Jurkat, Clone E6-1 (cell line): ENCODE measurements at places on chromosomes 3 and 15.

DNA sequence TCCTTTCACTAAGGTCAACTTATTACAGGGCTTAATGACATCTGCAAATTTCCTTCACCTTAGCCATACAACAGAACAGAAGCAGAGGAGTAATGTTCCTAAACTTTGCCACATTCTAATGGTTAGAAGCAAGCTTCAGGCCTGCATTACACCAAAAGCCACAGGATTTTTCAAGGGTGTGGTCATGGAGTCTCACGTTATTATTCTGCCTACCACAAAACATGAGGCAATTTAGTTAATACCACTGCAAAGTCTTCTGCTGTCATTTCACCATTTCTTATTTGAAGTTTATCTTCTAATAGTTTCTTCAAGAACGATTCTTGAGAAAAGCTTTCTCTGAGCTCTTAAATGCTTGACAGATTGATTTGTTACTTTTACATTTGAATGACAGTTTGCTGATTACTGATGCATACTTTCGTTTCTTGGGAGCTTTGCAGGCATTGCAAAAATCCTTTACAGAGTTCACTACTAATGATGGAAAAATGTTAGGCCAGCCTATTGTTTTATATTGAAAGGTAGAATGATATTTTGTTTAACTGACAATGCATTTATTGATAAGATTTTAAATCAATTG is 1257.1 kb downstream of the NSUN3 start:
- DNase-seq = no peak

DNA sequence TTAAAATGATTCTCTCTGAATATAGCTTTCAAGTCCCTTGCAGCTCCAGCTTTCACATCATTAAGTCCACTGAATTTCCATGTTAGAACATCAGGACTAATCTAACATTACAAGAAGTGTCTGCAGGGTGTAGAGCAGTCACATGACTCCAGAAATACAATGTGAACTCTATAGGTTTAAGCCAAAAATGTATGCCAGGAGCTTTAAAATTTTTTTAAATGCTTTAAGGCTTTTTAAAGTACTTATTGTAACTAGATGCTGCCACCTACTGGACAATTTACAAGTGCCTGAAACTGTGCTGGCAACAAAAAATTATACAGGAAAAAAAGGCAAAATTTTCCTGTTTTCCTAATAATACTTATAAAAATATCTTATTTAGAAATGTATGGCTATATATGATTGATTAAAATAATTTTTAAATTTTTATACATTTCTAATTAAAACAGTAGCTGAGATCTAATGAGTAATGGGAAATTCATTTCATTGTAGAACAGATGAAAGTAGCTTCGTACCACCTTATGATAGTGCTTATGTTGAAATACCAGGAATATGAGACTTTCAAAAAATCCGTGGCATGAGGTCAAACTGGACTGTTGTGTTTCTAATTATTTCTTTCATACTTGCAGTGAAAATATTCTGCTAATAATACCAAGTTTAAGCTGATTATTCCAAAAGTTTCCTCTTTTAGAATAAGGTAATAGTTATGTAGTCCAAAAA is 25.7 kb downstream of the FSIP1 start:
- DNase-seq = peak; percentile 70

DNA sequence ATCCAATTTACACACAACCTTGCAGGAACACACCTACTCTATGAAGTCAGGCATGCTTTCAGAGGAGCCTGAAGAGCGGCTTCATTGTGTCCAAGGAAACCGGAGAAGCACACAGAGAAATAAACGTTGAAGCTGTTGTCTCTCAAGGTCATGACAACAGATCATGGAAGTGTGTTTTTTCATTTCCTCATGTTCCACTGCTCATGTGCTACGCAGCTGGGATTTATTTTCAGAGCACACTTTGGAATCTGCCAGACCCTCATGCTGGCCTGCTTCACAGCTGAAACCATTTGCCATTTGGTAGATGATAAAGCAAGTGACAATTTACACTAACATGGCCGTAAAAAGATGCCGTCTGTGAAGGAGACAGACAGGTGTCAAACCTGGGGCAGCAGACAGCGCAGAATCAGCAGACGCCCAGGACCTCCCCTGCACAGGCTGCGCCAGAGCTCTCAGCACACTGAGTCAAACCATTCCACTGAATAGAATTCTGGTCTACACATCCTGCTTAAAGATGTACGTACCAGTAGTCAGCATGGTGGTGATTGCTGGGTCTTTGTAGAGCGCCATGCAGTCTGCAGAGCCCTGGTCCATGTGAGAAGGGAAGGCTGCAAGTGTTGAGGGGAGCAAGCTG is 99.3 kb downstream of the ARNT2 start:
- no peak for DNase-seq

GRCh38 chr15:77042955-77043920 is 27.7 kb downstream of the TSPAN3 start:
- DNase-seq = no peak

GRCh38 chr3:189288348-189289235 is 116.8 kb downstream of the TPRG1 start:
- no peak for DNase-seq

- no peak for DNase-seq
These were observed 4.3 kb downstream of the TMPRSS7 start for GRCh38 chr3:112038863-112039262.

- no peak for DNase-seq
These were observed 48.0 kb downstream of the ZIC4 start for GRCh38 chr3:147358144-147358992.

GRCh38 chr15:88272421-88272820 is 15.9 kb upstream of the NTRK3 start:
- no peak for DNase-seq

- no peak for DNase-seq
These were observed 262.7 kb downstream of the FEZF2 start for GRCh38 chr3:62110443-62111225.

- no peak for DNase-seq
These were observed 2.6 kb upstream of the FLNB start for GRCh38 chr3:58005669-58006068.

DNA sequence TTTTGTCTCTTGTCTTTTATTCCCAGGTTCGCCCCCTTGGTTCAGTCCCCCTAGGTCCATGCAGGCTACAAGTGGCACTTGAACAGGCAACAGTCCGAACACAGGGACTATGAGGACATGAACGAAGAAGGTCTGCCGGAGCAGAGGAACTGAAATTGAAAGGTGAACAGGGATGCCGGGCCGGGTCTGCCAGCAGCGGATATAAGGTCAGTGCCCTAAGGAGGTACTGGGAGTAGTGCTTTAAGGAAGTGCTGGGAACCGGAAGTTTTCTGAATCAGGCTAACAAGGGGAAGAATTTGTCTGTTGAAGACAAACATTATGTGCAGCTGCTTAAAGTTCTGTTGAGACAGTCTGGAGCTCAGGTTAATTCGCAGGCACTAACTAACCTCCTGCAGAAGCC is 46.8 kb downstream of the LSM3 start:
- no peak for DNase-seq

GRCh38 chr3:169146179-169146665 is 517.3 kb downstream of the MECOM start:
- no peak for DNase-seq

DNA sequence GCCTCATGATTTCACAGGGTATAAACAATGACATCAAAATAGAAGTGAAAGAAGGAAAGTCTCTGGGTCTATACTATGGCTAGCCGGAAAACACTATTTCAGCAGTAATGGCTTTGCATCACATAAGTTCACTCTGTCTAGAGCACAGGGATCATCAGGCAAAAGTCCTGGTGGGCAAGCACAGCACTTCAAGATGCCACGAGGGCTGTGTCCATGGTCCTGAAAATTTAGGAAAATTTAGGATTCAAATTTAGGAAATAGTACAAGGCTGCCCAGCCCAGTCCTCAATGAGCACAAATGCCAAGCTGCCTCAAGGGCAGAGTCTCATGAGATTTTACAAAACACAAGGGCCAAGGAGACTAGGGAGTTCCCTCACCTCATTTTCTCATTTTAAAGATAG is 54.1 kb downstream of the RORA start:
- DNase-seq = no peak

- DNase-seq = peak; percentile 68
These were observed 44.1 kb downstream of the CPN2 start for GRCh38 chr3:194306771-194307640.

DNA sequence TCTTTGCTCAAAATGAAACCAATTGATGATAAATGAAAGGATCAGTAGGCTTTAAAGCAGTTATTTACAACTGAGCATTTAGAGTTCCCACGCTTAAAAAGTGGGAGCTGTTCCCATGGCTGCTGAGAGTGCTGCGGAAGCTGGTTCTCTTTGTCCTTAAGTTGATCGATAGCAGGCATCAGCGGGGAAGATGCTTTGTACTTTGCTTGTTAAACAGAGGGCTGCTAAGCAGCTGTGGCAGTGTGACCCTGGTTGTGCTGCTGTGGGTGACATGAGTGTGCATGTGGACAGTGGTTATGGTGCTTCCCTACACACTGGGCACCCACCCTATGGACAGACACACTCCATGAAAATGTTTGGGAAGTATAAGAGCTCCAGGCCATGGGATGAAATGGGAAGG is 96.3 kb downstream of the PTPRG start:
- no peak for DNase-seq

GRCh38 chr3:42529468-42529867 is 27.0 kb downstream of the VIPR1 start:
- DNase-seq = no peak

GRCh38 chr3:101069901-101070798 is 76.9 kb upstream of the ABI3BP start:
- DNase-seq = peak; percentile 28

- DNase-seq = no peak
These were observed 78.3 kb downstream of the B3GALNT1 start for GRCh38 chr3:161026612-161027510.

- no peak for DNase-seq
These were observed 170.5 kb upstream of the TBL1XR1 start for GRCh38 chr3:177367788-177368187.

DNA sequence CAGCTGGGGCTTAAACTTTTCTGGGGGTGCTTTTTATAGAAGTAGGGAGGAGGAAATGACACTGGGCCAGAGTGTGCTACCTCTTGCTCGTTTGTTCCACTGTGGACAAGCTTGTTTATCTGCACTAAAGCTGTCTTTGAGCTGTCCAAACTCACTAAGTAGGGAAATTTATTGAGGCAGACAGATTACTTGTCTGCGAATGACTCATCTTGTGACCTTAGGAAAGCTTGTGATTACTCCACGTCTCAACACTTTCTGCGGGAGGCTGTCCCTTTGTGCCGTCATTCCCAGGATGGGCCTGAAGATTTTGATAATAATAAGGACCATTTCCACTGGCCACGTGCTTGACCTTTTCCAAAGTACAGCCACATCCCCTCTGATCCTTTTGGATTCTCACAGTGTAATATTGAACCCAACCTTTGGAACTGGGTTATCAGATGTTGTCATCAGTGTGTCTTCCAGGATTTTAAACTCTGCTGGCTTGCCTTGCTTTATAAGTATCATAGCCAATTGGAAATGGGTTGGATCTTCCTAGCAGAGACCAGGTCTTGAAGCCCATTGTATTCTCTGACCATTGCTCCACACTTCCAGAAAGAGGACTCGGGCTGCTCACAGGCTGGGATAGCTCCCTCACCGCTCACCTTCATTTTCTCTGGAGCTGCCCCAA is 84.7 kb downstream of the AGBL1 start:
- DNase-seq = no peak

DNA sequence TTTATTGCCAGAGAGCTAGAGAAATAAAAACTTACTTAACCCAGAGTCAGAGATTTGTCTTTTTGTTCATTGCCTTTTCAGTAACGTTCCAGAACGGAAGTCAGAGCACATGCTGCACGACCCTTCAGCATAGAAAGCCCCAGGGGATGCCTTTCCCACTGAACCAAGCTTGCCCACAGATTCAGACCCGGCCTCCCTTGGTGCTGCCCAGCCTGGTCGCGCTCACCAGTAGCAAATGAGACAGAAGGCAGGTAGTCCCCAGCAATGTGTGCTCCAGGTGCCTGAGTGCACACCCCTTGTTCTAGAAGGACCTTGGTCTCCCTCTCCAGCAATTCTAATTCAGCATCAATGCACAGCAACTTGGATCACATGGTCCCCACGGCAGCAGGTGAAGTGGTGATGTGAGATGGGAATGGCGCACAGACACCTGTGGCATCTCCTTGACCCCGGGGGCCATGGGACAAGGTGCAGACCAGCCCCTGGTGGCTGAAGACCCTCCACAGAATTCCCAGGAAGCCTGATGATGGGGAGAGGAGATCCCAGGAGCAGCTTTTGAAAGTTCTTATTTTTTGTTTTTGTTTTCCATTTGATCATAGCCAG is 91.8 kb upstream of the IQSEC1 start:
- no peak for DNase-seq

GRCh38 chr3:159733194-159733860 is 255.3 kb upstream of the IL12A start:
- no peak for DNase-seq

DNA sequence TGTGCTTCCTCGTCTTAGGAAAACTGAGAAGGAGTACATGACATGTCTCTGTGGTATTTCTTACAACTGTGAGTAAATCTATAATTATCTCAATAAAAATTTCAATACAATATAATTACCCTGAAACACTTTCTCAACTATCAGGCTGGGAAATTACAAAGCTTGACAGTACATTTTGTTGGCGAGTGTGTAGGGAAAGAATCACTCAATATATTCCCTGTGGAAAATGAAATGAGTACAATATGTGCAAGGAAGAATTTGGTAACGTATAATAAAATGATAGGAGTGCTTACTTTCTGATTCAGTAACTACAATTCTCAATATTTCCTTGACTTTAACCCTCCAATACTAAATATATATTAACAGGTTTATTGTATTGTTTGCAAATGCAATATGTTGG is 818.2 kb upstream of the CADM2 start:
- DNase-seq = no peak

DNA sequence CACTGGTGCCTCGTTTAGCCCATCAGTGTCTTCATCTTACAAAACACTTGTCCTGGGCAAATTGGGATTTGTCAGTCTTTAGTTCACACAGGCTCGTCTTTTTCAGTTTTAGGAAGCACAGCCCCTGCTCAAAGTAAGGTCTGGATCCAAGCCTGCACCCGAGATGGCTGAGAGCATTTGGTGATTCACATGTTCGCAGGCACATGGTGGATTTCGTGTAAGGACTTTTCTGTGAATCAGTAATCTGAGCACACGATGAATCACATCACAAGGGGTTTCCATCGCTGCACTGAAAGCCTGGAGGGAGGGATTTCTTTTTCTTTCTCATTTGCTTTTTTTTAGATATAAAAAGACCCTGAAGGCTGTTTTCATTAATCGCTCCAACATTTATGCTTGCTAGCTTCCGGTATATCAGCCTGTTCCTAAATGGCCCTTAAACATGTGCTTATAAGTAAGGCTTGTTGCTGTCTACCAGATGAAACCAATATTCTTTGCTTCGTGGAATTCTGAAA is 435.6 kb upstream of the ATP10A start:
- no peak for DNase-seq

GRCh38 chr15:46088486-46089445 is 453.9 kb downstream of the SQOR start:
- DNase-seq = no peak

GRCh38 chr3:107430214-107430995 is 53.2 kb downstream of the CCDC54 start:
- DNase-seq = no peak

- DNase-seq = no peak
These were observed 82.6 kb upstream of the MYZAP start for GRCh38 chr15:57509126-57509525.
